Frontal cortex (tissue), 4 donors: ENCODE measurements at places on chromosomes 2 and 18.
A peak's percentile ranks its signal among the peaks of the same experiment; 100 is the strongest.

DNA sequence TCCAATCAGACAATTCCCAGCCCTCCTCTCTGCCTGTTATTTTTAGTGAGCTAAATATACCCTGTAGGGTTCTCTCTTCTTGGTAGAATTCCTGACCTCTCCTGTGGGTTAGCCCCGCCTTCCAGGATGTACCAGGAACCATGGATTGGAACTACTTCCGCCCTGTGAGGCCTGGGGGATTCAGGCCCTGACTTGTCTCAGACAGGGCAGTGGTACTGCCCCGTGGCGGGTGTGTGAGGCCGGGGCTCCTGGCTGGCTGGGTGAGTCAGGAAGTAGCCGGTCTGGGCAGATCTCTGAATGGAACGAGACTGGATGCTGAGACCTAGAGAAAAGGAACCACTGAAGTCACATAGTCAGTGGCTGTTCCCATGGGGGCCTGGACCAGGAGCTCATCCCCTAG lies 50.5 kb downstream of the DYSF start:
- DNase-seq, result no peak

DNA sequence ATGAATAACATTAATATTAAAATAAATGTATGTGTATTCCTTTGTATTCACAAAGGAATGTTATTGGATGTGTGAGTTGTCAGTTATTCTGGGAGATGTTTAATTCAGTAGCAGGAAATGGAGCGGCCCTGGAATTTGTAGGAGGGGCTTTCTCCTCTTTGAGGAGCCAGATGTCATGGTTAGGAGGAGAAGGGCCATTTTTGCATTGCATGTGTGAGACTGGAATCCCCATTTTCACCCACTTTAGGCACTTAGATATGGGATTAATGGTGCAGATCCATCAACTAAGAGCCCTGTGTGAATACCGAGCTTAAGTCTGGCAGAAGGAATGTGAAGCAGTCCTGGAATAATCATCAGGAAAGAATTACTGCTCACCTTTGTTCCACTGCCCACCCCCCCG lies 439.2 kb downstream of the PARD3B start:
- no peak for DNase-seq

GRCh38 chr2:190318514-190318913 lies 1.1 kb downstream of the HIBCH start:
- DNase-seq, result no peak

- DNase-seq, result no peak
These were observed 58.1 kb upstream of the MYT1L start for GRCh38 chr2:2389215-2389614.

DNA sequence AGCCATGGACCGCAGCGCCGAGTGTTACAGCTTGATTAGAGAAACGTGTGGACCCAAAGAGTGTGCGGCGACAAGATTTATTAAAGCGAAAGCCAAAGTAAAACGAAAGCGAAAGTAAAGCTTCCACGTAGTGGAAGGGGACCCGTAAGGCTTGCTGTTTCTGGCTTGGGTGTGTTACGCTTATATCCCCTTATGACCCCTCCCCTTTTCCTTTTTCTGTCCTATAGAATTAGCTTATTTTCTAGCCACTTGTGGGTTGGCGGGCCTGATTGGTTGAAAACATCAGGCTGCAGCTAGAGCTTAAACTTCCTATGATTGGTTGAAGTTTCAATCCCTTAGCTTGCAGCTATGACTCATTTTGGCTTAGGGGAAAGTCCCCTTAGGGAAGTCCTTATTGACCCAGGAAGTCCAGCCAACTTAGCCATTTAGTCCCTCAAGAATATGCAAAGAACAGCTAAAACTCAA lies 969.7 kb downstream of the DCDC2C start:
- no peak for DNase-seq

DNA sequence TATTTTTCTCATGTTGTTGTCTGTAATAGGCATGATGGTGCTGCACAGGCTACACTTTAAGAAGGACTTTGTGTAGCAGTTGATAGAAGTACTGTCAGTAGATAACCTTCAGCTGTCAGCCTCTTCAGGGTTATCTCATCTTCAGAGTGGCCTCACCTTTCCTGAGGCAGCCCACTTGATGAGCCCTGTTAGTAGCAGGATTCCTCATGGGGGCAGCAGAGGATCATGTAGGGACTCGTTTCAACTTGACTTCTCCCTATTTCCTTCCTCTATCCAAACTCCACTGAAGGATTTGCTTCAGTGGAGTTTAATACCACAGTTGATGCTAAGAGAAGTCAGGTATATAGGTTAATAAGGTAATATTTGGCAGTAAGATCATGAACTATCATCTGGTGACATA lies 530.3 kb upstream of the FSIP2 start:
- no peak for DNase-seq

DNA sequence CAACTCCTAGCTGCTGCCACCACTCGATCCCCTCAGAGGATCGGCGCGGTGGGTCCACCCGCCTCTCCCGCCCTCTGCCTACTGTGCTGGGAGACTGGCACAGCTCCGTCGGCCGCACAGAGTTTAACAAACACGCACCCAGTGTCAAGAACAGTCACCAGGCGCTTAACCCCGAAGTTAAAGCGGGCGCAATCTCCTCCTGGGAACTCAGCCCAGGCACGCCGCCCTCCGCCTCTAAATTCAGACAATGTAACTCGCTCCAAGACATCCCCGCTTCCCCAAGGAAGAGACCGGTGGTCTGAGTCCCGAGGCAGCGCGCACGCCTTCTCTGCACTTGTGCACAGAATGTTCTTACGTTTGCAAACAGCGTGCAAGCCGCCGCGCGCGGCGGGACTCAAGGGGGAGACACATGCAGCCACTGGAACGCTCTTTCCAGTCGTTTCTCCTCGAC lies 533 bp downstream of the CXCR4 start:
- DNase-seq, result peak; percentile 57

- DNase-seq, result no peak
These were observed 3.8 kb downstream of the GALNT5 start for GRCh38 chr2:157261199-157261782.

DNA sequence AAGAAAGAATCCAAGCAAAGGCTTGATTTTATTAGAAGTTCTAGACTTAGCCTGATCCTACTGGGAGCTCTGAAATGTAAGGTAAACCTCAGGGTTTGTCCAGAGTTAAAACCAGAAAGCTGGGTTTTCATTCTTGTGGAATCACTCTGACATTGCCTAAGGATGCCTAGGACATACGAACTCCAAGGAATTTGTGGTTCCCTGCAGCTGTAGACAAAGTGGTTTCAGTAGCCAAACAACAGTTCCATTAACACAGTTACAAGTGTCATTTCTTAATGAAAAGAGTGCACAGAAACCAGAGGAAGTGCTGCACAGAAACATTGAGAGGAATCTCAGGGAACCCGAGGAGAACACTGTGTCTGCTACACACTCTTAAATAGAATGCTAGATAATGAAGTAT lies 221.4 kb upstream of the ST6GAL2 start:
- no peak for DNase-seq

- no peak for DNase-seq
These were observed 8.0 kb upstream of the GALNT1 start for GRCh38 chr18:35573531-35573930.

GRCh38 chr2:163345795-163346573 lies 389.8 kb downstream of the FIGN start:
- DNase-seq, result peak; percentile 34

- DNase-seq, result peak; percentile 56
These were observed 3.0 kb downstream of the ZNF516 start for GRCh38 chr18:76491776-76492668.

DNA sequence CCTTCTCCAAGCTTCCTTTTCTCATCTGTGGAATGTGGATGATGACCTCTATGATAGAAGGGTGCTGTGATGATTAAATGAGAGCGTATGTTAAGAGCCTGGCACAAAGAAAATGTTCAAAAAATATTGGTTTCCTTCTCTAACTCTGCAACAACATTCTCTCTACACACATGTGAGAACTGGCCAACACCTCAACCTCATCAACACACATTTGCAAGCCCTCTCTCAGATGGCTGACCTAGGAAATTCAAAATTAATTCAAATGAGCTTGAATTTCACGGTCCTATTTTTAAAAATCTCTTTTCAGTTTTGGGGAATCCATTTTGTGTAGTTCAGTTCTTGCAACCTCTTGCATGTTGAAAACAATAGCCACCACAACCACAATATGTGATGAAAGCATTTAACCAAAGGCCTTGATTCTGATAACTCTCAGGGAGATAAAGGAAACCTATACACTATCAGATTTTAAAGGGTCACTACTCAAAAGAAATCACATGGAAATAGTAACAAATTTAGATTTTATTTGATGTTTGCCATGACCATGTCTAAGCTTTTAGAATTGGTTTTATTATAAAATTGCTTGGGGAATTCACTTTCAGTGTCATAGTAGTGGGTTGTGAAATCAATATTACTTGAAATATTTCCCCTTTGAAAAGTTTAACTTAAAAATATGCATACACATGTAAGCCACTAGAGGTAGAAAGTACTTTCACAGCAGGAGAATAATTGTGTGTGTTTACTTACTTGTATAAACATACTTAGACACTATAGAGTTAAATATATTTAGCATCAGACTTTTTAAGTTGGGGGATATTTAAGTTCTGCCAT lies 16.6 kb upstream of the NABP1 start:
- no peak for DNase-seq

DNA sequence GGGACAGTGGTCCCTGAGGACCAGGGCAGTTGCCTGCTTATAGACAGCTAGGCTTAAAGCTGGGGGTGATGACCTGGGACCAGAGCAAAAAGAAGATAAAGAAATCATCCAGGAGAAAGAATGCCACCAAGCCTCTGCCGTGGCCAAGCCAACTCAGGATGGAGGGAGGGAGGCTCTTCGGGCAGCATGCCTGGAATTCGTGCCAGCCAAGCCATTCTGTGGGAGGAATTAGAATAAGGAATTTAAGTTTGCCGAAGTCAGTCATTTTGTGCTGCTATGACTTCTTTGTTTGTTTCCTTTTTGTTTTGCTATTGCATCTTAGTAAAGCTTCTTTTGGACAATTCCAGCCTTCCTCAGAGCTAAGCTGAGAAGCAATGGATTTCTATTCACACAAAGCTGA lies 124.1 kb downstream of the EN1 start:
- DNase-seq, result no peak

DNA sequence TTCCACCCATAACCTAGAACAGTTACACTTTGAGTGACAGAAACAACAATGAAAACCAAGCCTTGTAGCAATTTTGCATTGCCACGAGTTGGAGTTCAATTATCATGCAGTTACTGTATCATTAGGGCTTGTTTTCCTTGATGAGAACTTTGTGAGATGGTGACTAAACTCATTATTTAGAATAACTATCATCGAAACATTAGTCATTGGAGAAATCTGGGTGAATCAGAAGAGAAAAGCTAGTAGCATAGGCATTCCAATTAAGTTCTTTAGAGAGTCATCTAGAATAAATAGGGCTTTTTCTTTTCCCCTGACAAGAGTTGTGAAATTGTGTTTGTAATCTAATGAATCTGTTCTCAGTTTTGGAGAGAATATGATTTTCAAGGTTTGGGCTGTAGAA lies 122.8 kb upstream of the DOCK10 start:
- no peak for DNase-seq
